ENCODE measurements at places on chromosomes 7 and 10.

GRCh38 chr7:130113887-130114286 lies 43.6 kb downstream of the KLHDC10 start:
- no peak for DNase-seq

DNA sequence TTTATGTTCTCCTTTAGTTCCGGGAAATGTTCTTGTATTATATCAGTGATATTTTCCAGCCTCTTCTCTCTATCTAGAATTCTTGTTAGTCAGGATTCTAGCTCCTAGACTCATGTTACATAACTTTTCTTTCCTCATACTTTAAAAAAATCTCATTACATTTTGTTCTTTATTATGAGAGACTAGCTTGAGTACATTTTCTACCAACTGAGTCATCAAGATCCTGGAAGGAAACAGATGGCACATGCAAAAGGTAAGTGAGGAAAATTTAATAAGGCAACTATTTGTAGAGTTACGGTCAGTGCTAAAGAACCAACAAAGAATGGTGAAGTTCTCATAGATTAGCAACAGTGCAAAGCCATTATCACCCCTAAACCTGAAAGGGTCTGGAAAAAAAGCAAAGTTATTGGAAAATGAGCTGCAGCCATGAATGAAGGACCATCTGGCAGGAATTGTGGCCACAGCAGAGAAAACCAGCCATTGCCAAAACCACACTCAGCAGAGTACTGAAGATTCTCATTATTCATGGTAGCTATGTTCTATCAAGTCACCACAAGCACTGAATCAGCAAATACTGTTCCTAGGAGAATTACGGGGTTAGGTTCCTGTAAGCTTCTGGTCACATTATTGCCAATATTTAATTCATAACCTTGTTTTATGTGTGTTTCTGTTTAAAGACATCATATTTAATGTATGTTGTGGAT lies 98.3 kb upstream of the C7orf33 start:
- DNase-seq, result no peak

DNA sequence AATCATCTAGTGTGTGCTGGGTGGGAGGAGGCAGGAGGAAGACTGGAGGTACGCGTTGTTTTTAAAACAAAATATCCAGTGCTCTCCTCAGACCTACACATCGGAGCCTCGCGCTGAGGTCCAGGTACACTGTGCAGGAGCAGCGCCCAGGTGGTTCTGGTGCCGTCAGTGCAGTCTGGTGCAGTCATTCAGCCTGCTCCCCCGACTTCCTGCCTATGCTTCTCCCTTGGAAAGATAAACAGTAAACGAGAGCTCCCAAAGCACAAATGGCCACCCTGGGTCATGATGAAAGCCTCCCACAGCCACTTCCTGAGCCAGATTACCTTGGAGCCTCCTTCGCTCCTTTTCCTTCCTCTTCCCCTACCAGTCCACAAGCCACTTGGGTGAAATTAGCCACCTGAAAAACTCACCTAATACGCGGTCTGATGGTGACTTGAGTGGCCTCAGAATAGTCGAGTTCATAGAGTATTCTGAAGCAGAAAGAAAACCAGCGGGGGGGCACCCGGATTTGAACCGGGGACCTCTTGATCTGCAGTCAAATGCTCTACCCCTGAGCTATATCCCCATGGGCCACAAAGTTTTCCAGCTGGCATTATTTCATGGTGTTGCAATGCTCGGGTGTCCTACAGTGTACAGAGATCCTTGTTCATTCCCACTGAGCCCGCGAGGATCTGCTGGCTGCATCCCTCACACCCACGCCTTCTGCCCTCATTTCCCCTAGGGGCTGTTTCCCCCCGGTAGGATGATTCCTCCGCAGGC lies 82.5 kb downstream of the ZNF467 start:
- DNase-seq, result peak; percentile 24

DNA sequence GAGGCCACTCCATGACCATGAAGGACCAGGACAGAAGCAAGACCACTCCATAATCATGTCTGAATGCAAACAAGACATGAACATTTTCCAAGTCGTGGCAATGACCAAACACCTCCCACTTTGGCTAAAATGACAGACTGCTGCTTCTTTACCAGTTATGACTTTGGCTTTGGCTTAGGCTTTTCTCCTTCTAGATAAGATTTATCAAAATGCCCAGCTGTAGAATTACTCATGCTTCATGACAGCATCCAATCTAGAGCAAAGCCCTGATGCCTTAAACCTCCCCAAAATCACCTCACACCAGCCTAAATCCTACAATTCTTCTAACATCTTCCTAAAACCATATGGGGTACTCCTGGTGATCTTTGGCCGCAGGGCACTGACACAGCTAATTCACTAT lies 102.1 kb downstream of the VPS41 start:
- peak; percentile 76 for DNase-seq

DNA sequence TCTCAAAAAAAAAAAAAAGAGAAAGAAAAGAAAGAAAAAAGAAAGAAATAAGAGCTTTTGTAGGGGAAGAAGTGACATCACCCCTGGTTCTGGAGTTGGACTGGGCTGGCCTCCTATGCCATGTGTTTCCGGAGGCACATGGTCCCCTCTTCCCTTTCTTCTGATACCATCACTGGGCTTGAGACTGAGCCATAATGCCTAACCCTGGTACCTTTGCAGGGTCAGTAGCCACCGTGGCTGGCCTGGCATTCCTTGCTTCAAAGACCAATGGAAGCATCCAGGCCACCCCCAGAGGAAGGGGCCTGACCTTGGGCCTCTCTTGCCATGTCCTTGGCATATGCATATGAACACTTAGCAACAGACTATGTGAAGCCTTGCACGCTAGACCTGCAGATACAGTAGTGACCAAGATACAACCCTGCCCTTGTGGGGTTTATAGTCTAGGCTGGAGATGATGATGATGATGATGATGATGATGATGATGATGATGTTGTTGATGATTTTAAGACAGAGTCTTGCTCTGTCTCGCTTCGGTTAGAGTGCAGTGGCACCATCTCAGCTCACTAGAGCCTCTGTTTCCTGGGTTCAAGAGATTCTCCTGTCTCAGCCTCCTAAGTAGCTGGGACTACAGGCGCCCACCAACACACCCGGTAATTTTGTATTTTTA lies 31.8 kb downstream of the SUFU start:
- DNase-seq, result no peak

DNA sequence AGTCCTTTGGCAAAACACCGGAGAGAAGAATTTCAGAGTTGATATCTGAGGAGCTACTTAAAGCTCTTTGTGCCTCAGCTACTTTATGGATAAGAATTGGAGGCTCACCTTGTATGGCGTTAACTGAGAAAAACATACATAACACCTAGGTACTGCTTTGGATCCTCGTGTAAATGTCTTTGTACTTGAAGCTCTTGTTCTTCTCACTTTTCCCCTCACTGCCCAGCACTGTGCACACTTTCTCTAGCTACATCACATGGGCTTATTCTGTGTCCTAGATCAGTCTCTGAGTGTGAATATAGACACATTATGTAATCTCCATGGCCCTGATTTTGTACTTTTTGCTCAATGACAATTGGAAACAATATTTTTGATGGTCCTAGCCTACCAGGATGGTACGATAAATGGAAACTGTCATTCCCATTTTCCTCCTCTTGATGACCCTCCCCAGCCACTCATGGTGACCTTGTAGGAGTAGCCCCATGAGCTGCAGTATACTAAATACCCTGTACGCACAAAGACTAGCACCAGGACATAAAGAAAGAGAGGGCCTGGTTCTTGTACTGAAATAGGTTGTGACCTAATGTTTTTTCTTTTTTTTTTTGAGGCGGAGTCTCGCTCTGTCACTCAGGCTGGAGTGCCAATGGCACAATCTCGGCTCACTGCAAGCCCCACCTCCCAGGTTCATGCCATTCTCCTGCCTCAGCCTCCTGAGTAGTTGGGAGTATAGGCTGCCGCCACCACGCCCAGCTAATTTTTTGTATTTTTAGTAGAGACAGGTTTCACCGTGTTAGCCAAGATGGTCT lies 22.1 kb downstream of the STAMBPL1 start:
- no peak for DNase-seq

DNA sequence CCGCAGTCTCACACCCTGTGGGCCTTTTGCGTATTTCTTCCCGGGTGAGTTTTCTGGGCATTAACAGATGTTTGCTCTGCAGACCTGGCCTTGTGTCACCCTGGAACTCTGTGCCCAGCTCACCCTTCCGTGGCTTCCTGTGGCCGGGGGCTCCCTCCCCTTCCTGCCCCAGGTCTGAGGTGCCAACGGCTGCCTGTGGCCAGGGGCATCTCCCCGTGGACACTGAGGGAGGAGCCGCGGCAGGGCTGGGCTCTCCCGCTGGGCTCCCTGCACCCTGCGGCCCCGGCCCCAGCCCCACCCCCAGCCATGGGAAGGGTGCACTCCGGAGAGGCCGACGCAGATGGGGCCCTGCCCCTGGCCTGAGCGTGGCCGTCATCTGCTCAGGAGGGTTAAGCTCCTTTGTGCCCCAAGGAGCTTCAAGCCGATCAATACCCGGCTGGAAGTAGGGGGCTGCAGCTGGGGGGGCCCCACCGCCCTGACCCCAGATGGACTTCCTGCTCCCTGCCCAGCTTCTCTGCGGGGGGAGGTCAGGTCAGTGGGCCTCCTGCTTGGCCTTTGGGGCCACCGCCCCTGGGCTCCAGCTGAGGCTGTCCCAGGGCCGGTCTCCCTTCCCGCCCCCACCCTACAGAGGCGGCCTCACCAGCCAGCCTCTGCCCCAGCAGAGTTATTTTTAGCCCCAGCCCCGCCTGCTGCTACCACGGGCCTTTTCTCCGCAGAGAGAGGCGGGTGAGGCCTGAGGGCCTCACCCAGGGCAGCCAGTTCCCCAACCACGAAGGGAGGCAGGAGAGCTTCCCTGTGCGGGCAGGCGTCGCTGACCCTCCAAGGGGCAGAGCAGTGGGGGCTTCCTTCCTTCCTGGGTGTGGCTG lies 24.2 kb downstream of the PWWP2B start:
- DNase-seq, result peak; percentile 58

GRCh38 chr10:30462513-30462912 lies 28.5 kb downstream of the MAP3K8 start:
- DNase-seq, result no peak

GRCh38 chr10:92125144-92125543 lies 165.7 kb downstream of the CPEB3 start:
- DNase-seq, result no peak

- DNase-seq, result no peak
Observed at GRCh38 chr10:48932831-48933664, 6.6 kb downstream of the LRRC18 start.

- DNase-seq, result no peak
Observed at GRCh38 chr10:127278001-127278400, 81.6 kb upstream of the INSYN2A start.

GRCh38 chr7:91866599-91867148 lies 13.8 kb downstream of the MTERF1 start:
- no peak for DNase-seq

- no peak for DNase-seq
Observed at GRCh38 chr10:104424719-104425118, 71.1 kb downstream of the CFAP58 start.

DNA sequence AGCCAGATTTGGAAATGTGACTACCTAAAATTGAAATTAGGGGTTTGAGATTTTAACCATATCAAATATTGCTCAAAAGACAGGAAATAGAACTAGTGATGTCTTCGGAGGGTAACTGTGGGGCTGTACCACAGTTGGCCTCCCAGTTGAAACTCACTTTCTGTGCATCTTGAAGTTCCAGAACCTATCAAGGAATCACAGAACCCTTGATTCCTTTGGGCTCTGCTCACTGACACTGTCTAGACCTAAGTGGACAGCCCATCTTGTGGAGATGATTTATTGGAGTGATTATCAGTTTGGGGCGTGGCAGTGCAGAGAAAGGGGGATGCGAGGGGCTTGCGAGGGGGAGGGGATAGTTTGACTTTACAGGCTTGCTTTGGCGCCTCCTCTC lies 134.2 kb upstream of the GJD4 start:
- no peak for DNase-seq

DNA sequence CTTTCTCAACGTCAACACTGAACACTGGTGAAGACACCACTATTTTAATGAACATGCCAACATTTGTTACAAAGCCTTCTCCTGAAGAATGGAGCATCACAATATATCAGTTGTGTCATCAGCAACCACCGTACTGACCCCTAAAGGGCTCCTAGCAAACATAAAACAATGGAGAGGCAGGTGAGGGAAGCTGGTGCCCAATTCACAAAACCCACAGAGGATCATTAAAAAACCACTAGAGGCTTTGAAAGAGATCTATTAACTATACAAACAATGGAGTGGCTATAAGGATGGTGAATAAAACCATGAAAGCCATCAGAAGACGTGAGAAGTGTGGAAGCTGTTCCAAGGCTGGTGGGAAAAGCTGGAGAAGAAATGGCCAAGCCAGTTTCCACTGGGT lies 150.8 kb downstream of the FAM107B start:
- DNase-seq, result no peak

DNA sequence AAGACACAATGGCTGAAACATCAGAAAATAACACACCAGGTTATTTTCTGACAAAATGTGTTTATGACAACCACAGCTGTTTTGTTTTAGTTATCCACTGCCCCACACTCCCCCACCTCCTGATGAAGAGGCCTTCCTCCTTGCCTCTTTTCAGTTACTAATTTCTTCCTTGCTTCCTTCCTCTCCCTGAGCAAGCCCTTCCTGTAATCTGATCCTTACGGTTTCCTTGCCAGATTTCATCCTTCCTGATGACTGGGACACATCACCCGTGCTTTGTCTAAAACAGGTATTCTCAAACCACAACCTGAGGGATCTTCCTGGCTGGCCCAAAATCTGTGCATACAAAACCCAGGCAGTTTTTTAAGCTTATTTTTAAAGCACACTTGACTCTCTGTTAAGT lies 39.4 kb downstream of the CHST15 start:
- DNase-seq, result no peak

DNA sequence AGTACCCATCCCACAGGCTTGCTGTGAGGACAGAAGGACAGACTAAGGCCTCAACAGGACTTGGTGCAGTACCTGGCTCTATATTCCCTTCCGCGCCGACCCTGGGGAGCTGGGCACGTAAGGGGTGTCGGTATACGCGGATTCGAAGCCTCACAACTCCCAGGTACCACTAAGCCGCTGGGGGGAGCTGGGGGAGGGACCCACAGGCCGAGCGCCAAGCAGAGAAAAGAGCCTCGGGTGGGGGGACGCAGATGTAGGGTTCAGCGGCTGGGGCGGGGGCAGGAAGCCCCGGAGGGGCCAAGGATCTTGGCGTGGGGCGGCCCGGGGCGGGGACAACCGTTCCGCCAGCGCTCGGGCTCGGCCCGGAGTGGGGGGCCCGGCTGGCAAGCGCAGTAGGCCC lies 126.4 kb upstream of the ZNF746 start:
- peak; percentile 39 for DNase-seq

DNA sequence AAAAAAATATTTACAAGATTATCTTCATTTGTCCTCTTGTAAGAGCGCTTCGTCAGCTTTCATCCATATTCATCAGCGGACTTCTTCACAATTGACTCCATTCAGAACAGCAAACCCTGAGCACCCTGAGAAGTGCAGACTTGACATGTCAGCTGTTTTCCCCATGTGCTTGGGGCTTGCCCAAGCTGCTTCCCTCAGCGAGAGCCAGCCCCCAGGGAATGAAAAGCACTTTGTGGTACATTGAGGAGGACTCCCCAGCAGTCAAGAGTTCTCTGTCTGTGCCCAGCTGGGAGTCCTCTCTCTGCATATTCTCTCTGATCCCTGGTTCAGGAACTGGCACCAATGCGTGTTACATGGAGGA lies 22.7 kb downstream of the HKDC1 start:
- peak; percentile 37 for DNase-seq
